ENCODE measurements at places on chromosomes 7 and 10. TPM values are rescaled to one million over a fixed set of nuclear protein-coding genes. Genes with fewer than 3 reads are reported as not detected.

OR2A12 gene
- not detected for total RNA-seq

COL13A1 gene
- 2.0 TPM for total RNA-seq

AMZ1 gene
- total RNA-seq: 1.6 TPM

VAX1 gene
- 1.2 TPM for total RNA-seq

Measured in frontal cortex (tissue), 4 donors.